Cardiac ventricle fibroblast (primary cell): ENCODE measurements at places on chromosomes 2 and 18. TPM values are rescaled to one million over a fixed set of nuclear protein-coding genes. Genes with fewer than 3 reads are reported as not detected.

The LYG1 gene
- not detected in 2 replicates for total RNA-seq

The ABCG8 gene
- not detected in 2 replicates for total RNA-seq

The THAP4 gene
- total RNA-seq: 37.2 and 42.9 TPM in 2 replicates

The MYO3B gene
- not detected in 2 replicates for total RNA-seq

The LRRC30 gene
- total RNA-seq: not detected in 2 replicates

The POTEC gene
- total RNA-seq: not detected in 2 replicates

The MAP4K3 gene
- 24.6 and 28.5 TPM in 2 replicates for total RNA-seq

The UGT1A10 gene
- not detected in 2 replicates for total RNA-seq

The TUBB8B gene
- total RNA-seq: 0.50 TPM in 1 of 2 replicates, not detected in the other

The LTBP1 gene
- total RNA-seq: 104 and 114 TPM in 2 replicates

The EHD3 gene
- 4.2 and 5.8 TPM in 2 replicates for total RNA-seq

The IFIH1 gene
- 5.2 and 5.4 TPM in 2 replicates for total RNA-seq

The HSPE1 gene
- 90.4 and 109 TPM in 2 replicates for total RNA-seq

The STAT4 gene
- 0.20 and 0.37 TPM in 2 replicates for total RNA-seq

The TRIM43 gene
- not detected in 2 replicates for total RNA-seq

The TM4SF20 gene
- not detected in 2 replicates for total RNA-seq

The UGT1A8 gene
- total RNA-seq: not detected in 2 replicates

The ARHGEF33 gene
- total RNA-seq: 0.12 and 0.59 TPM in 2 replicates

The LCLAT1 gene
- total RNA-seq: 6.4 and 15.2 TPM in 2 replicates

The CENPA gene
- total RNA-seq: 0.87 and 1.9 TPM in 2 replicates

The RTN4 gene
- total RNA-seq: 169 and 203 TPM in 2 replicates

The PFN4 gene
- total RNA-seq: 0.69 TPM in 1 of 2 replicates, not detected in the other

The OTOF gene
- total RNA-seq: 0.06 and 0.54 TPM in 2 replicates

The SLC38A11 gene
- total RNA-seq: not detected in 2 replicates

The ALPG gene
- not detected in 2 replicates for total RNA-seq

The IL36G gene
- not detected in 2 replicates for total RNA-seq

The STRN gene
- total RNA-seq: 12.2 and 14.1 TPM in 2 replicates

The LYG2 gene
- total RNA-seq: not detected in 2 replicates

The TSPYL6 gene
- not detected in 2 replicates for total RNA-seq

The SPATA3 gene
- not detected in 2 replicates for total RNA-seq

The XDH gene
- total RNA-seq: not detected in 2 replicates

The ANKRD30B gene
- total RNA-seq: not detected in 2 replicates

The SIX2 gene
- 130 and 146 TPM in 2 replicates for total RNA-seq

The HTR2B gene
- 4.1 and 4.3 TPM in 2 replicates for total RNA-seq

The NOSTRIN gene
- total RNA-seq: 0.24 TPM in 1 of 2 replicates, not detected in the other

The MSH6 gene
- total RNA-seq: 27.5 and 36.2 TPM in 2 replicates

The IGFBP2 gene
- 32.7 and 33.9 TPM in 2 replicates for total RNA-seq

The COL4A4 gene
- 32.8 and 35.2 TPM in 2 replicates for total RNA-seq

The VWA3B gene
- total RNA-seq: not detected in 2 replicates

The AP1S3 gene
- total RNA-seq: 0.39 and 1.3 TPM in 2 replicates

The PDE1A gene
- total RNA-seq: 81.7 and 85.3 TPM in 2 replicates

The PLB1 gene
- total RNA-seq: 0.05 TPM in 1 of 2 replicates, not detected in the other

The SPEG gene
- 8.5 and 10.5 TPM in 2 replicates for total RNA-seq

The MOGAT1 gene
- not detected in 2 replicates for total RNA-seq

The TP53I3 gene
- 25.2 and 26.0 TPM in 2 replicates for total RNA-seq

The GCKR gene
- total RNA-seq: 0.34 and 0.44 TPM in 2 replicates

The TMEM247 gene
- total RNA-seq: not detected in 2 replicates
